ENCODE measurements at places on chromosomes 11 and 22.

- no peak for DNase-seq
Observed at GRCh38 chr11:46333394-46333947, 13.8 kb upstream of the DGKZ start.

GRCh38 chr11:34134765-34135164 is 29.3 kb downstream of the NAT10 start:
- DNase-seq, result no peak

- DNase-seq, result no peak
Observed at GRCh38 chr22:49349181-49349835, 478.4 kb downstream of the BRD1 start.

- DNase-seq, result no peak
Observed at GRCh38 chr11:28077521-28077920, 30.4 kb downstream of the KIF18A start.

DNA sequence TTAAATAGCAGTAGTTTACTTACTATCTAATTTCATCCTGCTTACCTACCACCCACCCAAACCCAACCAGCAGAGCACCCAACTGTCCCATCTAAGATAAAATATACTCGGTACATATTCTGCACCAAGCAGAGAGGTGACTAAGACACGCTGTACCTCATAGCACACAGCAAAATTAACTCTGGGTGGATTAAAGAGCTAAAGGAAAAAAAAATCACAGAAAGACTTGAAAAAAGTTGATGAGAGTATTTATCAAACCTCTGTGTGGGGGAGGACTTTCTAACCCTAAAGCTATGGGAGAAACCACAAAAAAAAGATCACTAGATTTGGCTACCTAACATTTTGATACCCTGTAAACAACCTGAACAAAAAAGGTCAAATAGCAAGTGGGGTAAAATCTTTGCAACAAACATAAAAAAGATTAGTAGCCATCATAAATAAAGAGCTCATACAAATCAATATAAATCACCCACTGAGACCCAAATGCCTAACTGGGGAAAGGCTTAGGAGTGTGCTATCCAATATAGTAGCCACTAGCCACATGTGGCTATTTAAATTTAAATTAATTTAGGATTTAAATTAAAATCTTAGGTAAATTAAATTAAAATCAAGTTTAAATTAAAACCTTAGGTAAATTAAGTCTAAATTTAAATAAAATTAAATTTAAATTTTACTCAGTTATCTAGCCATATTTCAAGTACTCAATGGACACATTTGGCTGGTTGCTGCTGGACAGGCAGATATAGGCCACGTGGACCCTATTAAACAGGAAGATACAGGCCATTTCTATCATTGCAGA is 25.6 kb upstream of the CD5 start:
- DNase-seq, result no peak

DNA sequence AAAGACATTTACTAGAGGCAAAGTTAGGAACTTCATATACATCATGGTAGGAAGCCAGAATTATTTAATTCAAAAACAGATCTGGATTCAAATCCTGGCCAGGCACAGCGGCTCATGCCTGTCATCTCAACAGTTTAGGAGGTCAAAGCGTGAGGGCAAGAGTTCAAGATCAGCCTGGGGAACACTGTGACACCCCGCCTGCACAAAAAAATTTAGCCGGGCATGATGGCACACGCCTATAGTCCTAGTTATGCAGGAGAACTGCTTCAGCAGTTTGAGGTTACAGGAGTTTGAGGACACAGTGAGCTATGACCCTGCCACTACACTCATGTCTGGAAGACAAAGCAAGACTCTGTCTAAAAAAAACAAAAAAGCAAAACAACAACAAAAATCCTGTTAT is 8.9 kb downstream of the MRTFA start:
- no peak for DNase-seq

- no peak for DNase-seq
Observed at GRCh38 chr11:96186806-96187205, 156.2 kb downstream of the MAML2 start.

DNA sequence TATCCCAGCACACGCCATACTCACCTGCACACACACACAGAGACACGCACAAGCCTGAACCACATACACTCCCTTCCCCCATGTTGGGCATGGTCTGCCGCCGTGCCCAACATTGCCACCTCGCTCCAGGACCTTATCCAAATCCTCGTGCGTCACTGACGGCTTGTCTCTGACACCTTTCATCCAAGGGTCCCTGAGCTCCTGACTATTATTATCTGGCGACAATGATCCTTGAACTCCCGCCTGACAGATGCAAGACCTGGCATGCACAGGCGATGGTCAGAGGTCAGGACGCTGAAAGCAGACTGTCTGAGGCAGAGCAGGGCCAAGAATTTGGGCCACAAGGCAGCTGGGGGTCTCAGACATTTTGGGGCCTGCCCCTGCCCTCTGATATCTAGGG is 4.2 kb downstream of the MB start:
- no peak for DNase-seq

DNA sequence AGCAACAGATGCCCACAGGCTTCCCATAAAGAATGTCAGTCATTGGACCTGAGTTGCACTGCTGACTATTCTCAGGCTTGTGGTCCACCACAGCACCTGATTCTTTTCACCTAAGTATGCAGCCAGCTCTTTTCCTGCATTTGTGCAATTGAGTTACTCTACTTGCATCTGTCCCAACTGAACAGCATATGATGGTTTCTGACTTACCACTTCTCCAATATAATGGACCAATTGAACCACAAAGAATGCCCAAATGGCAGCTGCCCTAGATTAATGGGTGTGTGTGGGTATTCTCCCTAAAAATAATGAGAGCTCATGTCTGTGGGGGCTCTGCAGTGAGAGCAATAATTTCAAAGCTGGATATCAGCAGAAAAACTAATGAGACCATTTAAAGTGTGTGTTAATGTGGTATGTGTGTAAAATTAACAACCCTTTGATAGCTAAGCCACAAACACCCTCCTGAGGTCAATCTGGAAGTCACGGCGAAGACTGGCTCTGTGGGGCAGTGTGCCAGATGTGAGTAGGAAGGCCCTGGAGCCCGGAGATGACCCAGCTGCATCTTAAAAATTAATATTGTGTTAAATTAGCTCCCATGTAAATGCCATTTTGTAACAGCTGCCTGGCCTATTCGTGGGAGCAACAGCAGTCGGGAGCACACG is 43.8 kb downstream of the SC5D start:
- DNase-seq, result no peak

GRCh38 chr11:128949791-128950454 is 7.3 kb upstream of the TP53AIP1 start:
- DNase-seq, result no peak

- DNase-seq, result no peak
Observed at GRCh38 chr22:30564045-30564760, 10.3 kb downstream of the GAL3ST1 start.

GRCh38 chr11:103940551-103940950 is 95.9 kb upstream of the DDI1 start:
- no peak for DNase-seq

- no peak for DNase-seq
Observed at GRCh38 chr11:97979741-97980140, 1041.0 kb upstream of the CNTN5 start.

DNA sequence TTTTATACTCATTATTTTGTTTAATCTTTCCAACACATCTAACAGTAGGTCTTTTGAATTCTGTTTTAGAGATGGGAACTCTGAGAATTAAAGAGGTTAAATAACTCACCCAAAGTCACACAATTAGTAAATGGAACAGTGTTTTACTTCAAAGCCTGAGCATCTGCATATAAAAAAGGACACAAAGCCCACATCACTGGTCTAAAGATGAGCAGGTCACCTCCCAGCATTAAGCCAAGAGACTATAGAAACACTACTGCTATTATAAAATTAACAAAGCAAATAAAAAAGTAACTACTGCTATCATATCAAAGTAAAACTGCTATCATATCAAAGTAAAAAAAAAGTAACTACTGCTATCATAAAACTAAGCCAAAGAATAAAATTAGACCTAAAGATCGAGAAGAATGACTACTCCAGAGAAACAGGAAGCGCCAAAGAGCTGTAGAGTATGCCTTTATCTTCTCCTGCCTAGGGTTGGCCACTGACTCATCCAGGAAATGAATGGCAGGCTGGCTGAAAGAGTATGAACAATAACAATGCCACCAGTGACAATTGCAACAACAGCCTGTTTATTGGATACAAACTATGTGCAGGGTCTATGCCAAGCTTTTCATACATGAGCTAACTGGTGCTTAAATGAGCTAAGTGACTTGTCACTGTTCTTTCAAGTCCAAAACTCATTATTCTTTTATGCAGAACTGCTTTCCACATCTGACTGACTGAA is 1153.0 kb upstream of the TENM4 start:
- no peak for DNase-seq

DNA sequence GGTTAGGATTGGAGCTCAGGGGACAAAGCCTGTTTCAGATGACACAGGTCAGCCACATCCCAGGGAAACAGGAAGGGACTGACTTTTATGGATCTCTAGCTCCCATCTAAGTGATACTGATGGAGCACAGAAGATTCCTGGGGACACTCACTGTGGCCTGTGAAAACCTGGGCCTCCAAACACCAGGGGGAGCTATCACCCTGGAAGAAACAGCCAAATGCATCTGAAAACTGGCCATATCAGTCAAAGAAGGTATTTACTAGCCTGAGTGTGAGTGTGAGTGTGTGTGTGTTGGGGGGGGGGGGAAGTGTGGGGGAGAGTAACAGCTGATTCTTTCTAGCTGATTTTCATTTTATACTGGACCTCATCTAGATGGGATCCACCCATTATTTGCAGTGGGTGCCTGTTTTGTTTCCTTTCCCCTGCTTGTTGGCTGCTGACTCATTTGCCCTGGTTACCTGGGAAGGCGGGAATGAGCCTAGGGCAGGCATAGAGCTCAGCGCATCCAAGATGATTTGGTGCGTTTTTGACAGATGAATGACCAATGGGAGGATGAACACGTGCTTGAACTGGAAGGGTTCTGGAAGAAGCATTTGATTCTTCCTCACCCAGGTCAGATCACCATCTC is 284.0 kb downstream of the KIRREL3 start:
- DNase-seq, result peak; percentile 76

DNA sequence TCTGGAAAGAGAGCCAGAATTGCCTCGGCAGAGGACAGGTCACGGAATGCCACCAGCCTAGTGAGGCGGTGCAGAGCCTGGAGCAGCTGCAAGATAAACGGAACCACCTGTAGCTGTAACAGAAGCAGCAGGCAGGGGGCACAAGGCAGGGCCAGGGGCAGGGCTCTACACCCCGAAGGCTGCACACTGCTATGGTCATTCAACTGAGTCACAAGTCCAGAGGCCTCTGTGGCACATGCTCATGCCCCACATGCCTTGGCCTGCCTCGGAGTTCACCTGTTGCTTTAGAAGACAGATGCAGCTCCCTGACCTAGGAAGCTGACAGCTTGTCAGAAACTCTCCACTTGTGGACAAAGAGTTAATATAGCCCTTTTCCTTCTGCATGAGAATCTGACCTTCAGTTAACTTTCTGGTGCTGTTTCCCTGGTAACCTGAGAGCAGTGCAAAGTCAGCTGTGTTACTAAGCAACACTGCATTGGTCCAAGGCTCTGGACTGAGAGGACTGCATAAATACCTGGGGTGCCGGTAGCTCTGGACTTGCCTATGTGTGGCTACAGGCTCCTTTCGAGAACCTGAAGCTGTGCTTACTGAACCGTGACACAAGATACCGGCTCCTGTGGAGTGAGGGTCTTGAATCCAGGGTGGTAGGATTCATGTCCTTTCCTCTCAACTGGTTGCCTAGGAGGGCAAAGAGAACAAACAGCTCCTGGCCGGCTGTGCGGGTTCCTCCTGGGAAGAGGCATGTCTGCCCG is 10.5 kb downstream of the COMMD9 start:
- no peak for DNase-seq

GRCh38 chr11:75839851-75840250 is 24.8 kb downstream of the UVRAG start:
- no peak for DNase-seq

DNA sequence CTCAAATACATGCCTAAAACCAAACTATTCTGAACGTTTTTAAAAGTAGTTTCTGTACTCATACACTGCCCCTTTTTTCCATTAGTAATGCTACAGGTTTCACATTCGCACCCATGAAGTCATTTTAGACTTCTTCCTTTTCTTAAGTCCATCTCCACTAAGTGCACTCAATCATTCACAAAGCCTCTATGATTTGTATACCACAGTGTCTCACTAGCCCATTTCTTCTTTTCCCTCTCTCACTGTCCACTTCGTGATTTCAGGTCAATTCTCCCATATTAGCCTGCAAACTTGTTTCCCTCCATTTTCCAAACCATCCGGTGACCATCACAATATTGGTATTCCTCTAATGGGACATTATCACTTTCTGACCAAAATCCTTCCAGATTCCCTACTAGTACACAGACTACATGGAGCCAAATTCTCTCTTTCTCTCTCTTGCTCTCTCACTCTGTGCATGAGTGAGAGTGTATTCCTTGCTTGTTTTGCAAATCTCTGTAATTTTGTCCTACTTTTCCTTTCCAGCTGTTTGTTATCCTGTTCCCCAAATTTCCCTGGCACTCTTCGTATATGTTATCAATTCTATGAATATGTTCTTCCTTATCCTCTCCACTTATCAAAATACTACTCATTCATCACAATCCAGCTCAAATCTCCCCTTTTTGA is 3.4 kb upstream of the ZC3H12C start:
- no peak for DNase-seq

DNA sequence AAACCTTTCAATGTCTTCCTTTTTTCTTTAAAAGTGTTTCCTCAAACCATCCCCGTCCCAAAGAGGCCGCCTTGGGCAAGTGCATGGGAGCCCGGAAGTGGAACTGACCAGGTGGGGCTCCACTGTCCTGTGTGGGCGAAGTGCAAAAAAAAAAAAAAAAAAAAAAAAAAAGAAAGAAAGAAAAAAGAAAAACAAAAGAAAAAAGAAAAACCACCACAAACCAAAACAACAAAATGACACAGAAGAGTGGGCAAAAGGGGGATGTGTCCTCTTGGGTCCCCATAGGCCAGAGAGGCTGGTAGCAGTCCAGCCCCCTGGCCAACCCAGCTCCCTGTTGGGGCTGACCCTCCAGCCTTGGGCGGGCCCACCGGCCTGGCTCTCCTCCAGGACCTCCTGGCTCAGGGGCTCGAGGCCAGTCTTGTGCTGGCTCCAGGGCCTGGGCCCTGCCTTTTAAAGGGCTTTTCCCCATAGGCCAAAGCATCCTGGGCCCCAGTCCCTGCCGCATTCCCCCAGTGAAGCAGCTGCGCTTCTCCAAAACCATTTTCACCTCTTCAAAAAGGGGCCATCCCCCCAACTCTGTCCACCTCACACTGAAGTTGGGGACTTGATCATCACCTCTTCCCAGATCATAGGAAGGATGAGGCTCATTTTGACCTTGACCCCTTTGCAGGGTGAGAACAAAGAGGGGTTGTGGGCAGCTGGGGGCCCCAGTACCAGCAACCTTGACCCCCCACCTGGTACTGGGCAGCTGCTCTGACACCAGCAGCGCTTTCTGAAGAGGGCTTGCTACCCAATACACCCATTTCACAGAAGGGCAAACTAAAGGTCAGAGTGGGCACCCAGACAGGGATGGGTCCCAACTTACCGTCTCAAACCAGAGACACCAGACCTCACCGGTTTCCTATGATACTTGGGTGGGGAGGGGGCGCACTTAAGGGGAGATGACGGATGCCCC is 9.4 kb downstream of the CBX6 start:
- no peak for DNase-seq

GRCh38 chr11:117823294-117823945 is 1.1 kb downstream of the FXYD2 start:
- no peak for DNase-seq
